T follicular helper cell (primary cell): ENCODE measurements at places on chromosomes 7 and 10.

DNA sequence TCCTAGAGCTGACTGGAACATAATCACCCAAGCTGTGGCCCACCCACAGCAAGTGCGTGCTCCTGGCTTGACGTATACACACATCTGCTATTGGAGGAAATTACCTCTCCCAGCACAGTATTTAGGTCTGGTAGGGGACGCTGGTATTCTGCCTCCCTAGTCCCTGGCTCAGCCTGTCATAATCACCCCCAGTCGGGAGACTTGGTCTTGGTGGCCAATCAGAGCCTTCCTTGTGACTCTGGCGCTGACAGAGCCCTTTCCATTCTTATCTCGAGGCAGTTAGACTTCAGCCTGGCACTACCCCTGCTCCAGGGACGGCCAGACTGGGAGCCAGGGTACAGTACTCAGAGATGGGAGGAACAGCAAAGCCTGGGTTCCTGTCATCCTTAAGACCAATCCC is 14.3 kb upstream of the PRKAG2 start:
- DNase-seq, result no peak

DNA sequence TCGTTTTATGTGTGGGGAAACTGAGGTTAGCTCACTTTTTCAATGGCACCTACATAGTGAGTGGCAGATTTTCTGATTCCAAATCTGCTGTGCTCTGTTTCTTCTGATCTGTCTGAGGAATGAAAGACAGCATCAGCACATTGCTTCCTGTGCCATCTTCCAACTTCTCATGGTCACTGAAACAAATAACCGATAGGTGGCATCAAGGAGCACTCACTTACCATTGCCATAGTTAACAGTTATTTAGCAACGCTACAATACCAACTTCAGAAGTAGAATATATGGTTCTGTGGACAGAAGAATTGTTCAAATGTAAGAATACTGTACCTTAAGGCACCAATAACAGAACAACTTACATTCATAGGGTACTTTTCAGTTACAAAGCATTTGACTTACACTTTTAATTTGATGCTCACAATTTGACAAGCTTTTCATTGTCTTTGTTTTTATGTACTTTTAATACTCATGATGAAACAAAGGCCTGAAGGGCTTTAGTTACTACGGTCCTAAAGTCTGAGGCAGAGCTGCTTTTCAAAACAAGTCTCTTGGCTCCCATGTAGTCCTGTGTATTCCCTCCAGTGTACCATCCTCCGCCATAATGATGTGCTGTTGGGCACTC is 228.9 kb upstream of the TCF7L2 start:
- no peak for DNase-seq

- DNase-seq, result no peak
Observed at GRCh38 chr7:159211540-159212182, 67.0 kb upstream of the VIPR2 start.

GRCh38 chr7:2180081-2180480 is 52.7 kb downstream of the MAD1L1 start:
- DNase-seq, result no peak

GRCh38 chr10:81179805-81180452 is 642.2 kb downstream of the SH2D4B start:
- no peak for DNase-seq

DNA sequence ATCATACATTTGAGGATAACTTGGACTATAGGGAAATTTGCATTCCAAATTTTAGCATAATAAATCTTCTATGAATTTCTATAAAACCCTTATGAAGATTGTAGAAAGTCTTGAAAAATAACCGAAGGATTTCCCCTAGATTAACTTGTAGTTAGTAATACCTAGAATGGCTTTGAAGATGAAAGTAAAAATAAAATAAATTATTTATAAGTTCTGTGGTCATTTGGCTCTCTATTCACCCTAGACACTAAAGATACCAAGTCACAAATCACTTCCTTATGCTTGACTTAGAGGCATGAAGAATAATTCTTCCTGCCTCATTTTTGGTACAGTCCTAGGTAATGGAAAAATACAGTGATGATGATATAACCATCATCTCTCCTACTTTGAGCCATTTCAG is 79.3 kb downstream of the CSTF2T start:
- no peak for DNase-seq

GRCh38 chr10:35568483-35569015 is 36.6 kb upstream of the GJD4 start:
- no peak for DNase-seq

DNA sequence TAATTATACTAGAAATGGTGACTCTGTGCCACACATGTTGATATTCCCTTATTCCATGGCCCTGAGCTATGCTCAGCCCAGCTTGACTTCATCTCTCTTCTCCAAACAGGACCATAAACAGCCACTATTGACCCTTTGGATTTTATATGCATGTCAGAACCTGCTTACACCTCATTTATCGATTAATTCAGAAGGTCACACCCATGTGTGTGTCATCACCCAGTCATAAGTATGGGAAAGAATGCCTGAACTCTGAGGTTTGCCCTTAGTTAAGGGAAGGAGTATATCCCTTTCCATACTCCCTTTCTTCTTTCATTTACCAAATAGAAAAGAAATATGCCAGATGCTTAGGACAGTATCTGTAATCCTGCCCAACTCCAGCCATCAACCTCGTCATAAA is 602.3 kb downstream of the SORCS3 start:
- DNase-seq, result no peak

DNA sequence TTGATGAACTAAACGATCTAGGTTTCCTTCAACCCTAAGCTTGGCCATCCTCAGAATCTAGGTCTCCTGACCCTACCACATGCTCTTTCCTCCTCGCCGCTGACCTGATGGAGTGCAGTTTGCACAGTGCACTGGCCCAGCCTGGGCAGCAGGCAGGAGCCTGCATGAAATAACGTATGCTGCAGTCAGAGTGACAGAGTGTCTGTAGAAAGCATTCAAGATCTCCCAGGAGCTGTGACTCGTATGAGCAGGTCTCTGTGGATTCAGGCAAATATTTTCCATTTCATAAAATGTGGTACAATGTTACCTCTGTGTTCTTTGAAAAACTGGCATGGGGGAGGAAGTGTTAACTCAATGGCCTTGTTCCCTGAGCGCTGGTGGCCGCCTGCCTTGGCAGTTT is 441.8 kb downstream of the RPS24 start:
- no peak for DNase-seq

- no peak for DNase-seq
Observed at GRCh38 chr7:48360574-48360973, 189.3 kb downstream of the ABCA13 start.

GRCh38 chr7:51186531-51186930 is 130.1 kb downstream of the COBL start:
- no peak for DNase-seq

- no peak for DNase-seq
Observed at GRCh38 chr7:132049462-132050304, 493.3 kb upstream of the PODXL start.

DNA sequence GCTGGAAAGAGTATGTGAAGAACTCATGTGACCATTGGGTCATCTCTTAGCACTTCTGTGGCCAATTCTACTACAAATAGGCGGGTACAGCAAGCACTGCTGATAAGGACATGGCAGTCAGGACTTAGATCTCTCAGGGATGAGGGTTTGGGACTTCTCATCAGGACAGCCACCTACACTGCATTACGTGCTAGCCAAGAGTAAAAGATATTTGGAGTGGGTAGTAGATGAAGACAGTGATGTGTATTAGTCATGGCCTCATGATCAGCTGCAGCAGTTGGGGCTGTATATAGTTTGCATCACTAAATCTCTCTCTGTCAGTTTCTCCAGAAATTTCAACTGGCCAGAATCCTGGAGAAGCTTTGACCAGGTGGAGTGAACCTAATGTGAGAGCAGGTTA is 9.2 kb downstream of the TAS2R60 start:
- no peak for DNase-seq

DNA sequence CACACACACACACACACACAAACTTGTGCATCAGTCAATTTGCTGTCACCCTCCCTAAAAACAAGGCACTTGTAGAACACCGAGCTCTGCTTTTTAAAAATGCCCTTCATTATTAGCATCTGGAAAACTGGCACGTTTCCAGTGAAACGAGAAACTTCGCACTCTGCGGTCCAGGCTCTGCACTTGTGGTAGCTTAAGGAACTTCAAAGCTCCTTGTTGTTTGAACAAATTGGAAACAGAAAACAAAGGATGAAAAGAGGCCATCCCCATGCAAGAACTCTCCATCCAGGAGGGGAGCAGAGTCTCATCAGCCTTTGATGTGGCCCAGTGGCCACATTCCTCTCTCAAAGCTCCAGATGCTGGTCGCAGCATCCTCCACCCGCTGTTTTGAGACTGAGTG is 105.1 kb downstream of the C10orf90 start:
- no peak for DNase-seq

DNA sequence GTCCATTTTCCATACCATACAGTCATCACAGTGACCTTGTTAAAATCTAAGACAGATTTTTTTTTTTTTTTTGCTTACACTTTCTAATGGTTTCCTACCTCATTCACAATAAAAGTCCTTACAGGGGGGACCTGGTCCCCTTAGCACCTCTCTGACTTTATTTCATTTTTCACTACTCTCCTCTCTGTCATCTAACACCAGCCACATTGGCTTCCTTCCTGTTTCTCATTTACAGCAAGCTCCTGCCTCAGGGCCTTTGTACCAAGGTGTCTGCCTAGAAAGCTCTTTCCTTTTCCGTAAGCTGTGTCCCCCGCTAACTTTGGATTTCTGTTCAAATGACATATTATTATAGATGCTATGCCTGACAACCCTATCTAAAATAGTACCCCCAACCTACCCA is 27.7 kb downstream of the CC2D2B start:
- no peak for DNase-seq

GRCh38 chr10:34187201-34187600 is 627.9 kb downstream of the PARD3 start:
- DNase-seq, result no peak

- DNase-seq, result no peak
Observed at GRCh38 chr10:21479570-21480315, 45.7 kb downstream of the SKIDA1 start.

GRCh38 chr10:30974773-30975415 is 56.8 kb downstream of the ZNF438 start:
- no peak for DNase-seq

DNA sequence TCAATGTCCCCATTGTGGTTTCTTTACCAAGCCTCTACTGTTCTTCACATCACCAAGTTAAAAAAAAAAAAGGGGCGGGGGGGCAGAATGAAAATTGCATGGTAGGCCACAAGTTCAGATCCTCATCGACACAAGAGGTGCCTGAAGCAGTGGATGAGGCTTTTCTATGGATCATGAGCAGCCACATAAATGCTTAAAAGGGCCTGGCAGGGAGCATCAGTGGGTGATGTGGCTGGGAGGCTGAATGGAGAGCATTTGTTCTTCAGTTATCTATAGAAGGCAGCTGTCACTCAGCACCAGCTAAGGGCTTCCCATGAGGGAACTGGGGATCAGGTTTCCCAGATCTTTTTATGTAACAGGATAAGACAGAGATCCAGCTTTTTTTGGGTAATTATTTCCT is 117.9 kb downstream of the CFTR start:
- no peak for DNase-seq

GRCh38 chr10:89213191-89213808 is 6.2 kb upstream of the CH25H start:
- DNase-seq, result no peak

GRCh38 chr7:953547-954327 is 743 bp downstream of the ADAP1 start:
- no peak for DNase-seq

GRCh38 chr7:131506597-131506996 is 49.8 kb downstream of the PODXL start:
- DNase-seq, result no peak

DNA sequence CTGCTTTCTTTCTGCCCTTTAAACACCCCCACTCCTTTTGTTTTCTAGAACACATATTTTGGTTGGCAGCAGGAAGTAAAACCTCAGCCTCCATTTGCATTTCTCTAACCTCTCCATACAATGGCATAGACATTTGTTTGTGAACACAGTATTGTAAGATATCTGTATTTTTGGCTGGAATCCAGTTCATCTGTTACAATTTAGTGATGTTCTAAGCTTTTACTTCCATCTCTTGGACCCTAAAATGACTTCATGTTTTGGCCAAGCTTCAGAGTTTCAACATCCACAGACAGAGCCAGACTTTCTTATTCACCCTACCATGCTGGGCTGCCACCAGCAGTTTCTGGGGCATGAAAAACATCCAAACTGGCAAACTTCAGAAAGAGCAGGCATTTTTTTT is 21.1 kb upstream of the AUTS2 start:
- no peak for DNase-seq

GRCh38 chr7:120163449-120163848 is 109.5 kb upstream of the KCND2 start:
- DNase-seq, result no peak

DNA sequence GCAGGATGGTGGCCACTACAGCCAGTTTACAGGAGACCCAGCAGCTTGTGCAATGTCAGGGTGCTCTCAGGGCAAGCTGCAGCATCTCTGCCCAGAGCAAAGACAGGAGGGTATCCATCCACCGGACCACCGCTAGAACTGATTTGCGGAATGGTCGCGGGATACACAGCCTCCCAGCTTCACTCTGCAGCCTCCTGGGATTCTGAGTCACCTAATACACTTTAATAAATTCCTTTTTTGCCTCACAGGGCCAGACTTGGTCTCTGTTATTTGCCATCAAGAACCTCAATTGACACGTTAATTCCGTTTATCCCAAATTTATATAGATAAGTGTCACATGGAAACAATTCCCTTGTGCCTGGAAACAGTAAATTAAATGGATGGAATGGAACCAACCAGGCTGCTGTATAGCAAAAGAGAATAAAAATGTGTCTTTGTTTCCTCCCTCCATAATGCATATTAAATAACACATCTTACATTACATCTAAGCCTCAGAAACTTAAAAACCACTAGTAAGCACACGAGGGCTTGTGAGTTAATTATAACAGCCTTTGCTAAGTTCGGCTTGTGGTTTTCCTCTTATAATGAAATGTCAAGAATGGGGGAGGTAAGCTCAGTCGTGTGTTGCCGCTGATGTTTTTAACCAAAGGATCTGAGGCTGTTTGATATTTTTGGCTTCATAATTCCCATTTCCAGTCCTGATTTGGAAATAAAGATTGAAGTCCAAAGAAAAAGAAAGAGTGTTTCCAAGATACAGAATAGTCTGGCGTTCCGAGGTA is 52.1 kb downstream of the ADRB1 start:
- no peak for DNase-seq

GRCh38 chr7:918441-919113 is 35.9 kb downstream of the ADAP1 start:
- no peak for DNase-seq

GRCh38 chr10:107480781-107481180 is 316.3 kb upstream of the SORCS1 start:
- DNase-seq, result no peak
